ENCODE measurements at places on chromosomes 12 and 14.

DNA sequence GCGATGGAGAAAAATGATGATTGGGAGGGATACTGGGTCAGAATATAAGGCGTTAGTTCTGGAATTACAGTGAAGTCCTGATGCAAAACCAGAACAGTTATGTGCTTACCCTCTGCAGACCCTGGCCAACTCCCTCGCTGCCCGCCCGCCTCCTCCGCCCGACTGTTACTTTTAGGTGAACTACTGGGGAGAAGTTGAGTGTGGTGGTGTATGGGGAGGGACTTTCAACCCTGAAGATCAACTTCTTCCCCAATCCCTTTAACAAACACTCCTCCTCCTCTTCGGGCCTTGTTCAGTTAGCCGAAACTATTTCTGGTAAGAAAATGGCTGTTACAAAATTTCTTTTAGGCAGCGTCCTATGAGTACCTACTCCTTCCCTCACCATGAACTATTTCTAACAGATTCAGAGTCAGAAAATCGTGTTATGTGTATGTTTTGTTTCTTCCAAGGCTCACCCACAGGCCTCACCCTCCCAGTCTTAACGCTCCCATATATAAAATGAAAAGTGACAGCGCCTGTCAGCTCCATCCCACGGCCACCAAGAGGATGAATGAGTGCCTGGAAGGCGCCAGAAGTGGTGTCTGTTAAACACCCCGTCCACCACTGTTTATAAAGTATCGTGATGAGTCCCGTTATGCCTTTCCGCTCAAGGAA lies 1.3 kb downstream of the FBXO33 start:
- DNase-seq: no peak

DNA sequence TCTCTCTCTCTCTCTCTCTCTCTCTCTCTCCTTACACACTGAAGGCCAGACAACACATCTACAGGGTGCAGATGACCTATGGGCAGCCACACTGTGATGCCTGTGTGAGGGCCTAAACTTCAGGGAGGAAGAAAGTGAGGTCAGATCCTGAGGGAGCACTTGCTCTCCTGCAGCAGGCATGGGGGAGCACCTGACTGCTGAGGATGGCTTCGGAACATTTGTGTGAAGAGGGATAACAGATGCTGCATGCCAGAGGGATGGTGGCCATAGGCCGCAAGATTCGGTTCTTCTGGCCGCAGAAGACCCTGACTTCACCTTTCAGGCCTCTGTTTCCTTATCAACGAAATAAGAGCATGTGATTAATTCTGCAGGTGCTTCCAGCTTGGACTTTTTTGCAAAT lies 11.7 kb upstream of the SERPINA11 start:
- DNase-seq: no peak

- no peak for DNase-seq
Measured at GRCh38 chr14:68198713-68199495, 379.3 kb downstream of the RAD51B start.

GRCh38 chr14:64929014-64929359 lies 13.6 kb downstream of the GPX2 start:
- DNase-seq: no peak

DNA sequence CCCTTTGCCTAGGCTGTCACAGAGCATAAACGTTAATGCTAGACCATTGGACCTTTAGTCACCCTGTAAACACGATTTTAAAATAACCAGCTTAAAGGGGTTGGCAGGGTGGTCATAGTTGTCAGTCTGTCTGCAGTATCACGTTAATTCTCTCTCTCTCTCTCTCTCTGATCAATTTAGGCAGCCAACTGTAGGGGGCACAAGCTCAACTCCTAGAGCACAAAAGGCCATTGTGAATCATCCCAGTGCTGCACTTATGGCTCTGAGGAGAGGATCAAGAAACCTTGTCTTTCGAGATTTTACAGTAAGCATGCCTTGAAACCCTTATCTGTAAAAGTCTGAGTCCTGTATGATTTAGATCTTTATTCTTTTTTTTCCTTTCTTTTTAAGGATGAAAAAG lies 97.1 kb downstream of the SCAF11 start:
- no peak for DNase-seq

DNA sequence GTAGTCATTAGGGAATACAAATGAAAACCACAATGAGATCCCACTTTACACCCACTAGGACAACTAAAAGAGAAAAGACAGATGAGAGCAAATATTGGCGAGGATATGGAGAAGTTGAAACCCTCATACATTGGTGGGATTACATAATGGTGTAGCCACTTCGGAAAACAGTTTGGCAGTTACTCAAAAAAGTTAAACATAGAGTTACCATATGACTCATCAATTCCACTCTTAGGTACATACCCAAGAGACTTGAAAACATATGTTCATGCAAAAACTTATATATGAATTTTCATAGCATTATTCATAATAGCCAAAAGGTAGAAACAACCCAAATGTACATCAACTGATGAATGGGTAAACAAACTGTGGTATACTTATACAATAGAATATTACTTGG lies 27.1 kb downstream of the ALDH1L2 start:
- no peak for DNase-seq

GRCh38 chr14:62179367-62180018 lies 417.3 kb downstream of the SNAPC1 start:
- DNase-seq: no peak

DNA sequence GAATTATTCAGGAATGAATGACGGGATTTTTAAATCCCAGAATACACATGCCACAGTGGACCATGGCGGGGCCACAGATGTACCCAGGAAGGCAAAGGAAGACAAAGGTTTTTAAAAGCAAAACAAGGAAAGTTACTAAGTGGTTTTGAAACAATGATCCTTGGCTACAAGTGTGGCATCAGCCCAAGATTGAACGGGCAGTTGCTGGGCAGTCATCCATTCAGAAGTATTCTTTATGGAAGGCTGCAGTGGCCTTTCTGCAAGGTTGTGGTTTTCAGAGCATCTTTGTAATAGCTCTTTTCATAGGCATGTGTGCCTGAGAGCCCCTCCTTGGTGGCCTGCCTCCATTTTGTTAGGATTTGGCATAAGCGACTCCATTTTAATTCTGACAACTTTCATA lies 13.4 kb upstream of the IFI27 start:
- DNase-seq: no peak

- no peak for DNase-seq
Measured at GRCh38 chr14:68672609-68673285, 120.1 kb downstream of the ZFP36L1 start.

GRCh38 chr14:101057394-101057793 lies 153.9 kb upstream of the RTL1 start:
- no peak for DNase-seq

GRCh38 chr12:120713861-120714482 lies 3.7 kb downstream of the UNC119B start:
- DNase-seq: peak; percentile 68

GRCh38 chr12:53712059-53712643 lies 15.1 kb downstream of the CALCOCO1 start:
- no peak for DNase-seq

GRCh38 chr14:54877703-54878021 lies 25.0 kb downstream of the GCH1 start:
- DNase-seq: no peak

- DNase-seq: peak; percentile 60
Measured at GRCh38 chr12:6423267-6424007, 21.3 kb upstream of the CD27 start.

GRCh38 chr14:54225457-54226060 lies 171.2 kb upstream of the CDKN3 start:
- no peak for DNase-seq

- DNase-seq: no peak
Measured at GRCh38 chr14:34356264-34356654, 105.8 kb downstream of the SPTSSA start.

GRCh38 chr12:31589598-31589903 lies 1.4 kb downstream of the DENND5B start:
- no peak for DNase-seq

GRCh38 chr12:110312581-110313360 lies 31.7 kb downstream of the ATP2A2 start:
- DNase-seq: no peak

DNA sequence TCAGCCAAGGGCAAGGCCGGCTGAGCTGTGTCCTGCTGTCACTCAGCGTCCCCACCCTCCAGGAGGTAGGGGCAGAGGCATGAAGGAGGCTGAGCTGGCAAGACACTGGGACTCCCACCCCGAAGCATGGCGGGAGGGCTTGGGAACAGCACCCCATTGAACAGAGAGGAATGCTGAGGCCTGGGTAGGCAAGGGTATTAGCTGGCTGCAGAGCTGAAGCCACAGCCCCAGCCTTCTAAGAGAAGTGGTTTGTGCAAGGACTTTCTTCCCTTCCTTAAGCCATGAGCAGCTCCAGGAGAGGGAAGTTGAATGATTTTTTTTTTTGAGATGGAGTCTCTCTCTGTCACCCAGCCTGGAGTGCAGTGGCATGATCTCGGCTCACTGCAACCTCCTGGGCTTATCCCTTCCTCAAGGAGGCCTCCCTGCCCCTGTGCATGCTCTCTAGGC lies 6.6 kb upstream of the CFAP73 start:
- DNase-seq: no peak

GRCh38 chr14:96748362-96748761 lies 48.8 kb upstream of the VRK1 start:
- DNase-seq: no peak

DNA sequence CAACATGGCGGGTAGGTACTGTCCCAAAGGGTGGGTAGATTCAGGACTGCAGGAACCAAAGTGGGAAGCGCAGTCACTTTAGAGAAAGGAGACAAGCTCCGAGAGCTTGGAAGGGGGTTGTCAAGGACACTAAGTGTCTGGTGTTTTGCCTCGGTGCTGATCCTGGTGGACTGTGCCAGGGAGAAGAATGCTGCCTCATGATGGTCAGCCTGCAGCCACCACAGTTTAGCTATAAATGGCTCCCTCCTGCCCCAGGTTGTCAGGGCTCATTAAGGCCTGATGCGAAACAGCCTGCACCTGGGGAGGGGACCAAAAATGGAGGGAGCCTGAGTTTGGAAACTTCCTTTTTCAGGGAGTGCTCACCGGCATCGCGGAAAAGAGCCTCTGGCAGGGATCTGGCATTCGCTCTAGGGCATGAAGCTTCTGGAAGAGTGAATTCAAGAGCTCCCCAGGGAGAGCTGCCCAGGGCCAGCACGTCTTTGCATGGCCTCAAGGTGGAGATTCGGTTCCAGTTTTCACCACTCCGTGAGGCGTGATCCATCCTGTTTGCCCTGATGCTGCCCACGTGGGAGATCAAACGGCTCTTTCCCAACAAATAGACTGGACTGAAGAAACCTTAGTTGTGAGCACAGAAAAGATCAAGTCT lies 164.0 kb downstream of the FOXN3 start:
- no peak for DNase-seq

GRCh38 chr12:76137606-76138005 lies 53.1 kb upstream of the NAP1L1 start:
- no peak for DNase-seq

DNA sequence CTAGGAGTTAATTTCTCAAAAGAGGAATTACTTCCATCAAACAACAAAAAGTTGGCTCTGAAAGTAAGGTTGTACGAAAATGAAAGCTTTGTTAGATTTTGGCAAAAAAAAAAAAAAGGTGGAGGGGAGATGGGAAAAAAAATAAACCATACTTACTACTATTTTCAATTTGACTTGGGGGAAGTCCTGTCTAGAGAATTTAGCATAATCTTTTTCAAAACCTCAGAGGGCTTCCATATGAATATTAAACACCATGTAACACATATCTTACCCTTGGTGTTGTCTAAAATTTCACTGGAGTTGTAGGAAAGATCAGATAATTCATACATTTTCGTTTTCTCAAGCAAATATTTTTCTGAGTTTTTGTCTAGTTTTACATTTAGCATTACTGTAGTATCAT lies 17.5 kb downstream of the GRIP1 start:
- no peak for DNase-seq

GRCh38 chr12:46657453-46658411 lies 168.1 kb downstream of the SLC38A4 start:
- DNase-seq: no peak

- DNase-seq: no peak
Measured at GRCh38 chr12:106235770-106236169, 12.1 kb downstream of the CKAP4 start.

DNA sequence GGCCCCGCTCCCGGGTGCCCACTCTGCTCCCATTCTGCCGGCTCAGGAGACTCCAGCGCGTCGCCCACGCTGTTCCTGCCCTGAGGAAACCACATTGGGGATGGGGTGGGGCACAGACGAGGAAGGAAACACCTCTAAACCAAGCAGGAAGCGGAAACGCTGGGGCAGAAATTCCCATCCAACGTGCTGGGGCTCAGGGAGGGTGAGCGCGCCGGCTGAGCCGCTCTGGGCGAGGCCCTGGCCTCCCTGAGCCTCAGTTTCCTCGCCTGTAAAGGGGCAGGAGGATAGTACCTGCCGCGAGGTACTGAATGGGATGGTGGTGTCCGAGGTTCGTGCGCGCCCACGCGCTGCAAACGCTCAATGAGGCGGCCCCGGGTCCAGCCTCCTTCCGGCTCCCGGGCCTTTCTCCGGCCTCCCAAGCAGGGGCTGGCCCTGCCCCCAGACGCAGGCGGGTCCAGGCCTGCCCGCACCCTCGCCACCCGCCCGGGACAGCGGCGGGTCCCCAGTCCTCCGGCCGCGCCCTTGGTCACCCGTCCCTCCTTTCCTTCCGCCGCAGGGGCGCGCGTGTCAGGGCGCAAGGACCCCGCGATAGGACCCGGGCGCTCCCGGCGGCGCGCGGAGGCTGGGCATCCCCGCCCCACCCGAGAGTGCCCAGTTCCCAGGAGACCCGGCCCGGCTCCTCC lies 673 bp downstream of the BEGAIN start:
- DNase-seq: no peak

DNA sequence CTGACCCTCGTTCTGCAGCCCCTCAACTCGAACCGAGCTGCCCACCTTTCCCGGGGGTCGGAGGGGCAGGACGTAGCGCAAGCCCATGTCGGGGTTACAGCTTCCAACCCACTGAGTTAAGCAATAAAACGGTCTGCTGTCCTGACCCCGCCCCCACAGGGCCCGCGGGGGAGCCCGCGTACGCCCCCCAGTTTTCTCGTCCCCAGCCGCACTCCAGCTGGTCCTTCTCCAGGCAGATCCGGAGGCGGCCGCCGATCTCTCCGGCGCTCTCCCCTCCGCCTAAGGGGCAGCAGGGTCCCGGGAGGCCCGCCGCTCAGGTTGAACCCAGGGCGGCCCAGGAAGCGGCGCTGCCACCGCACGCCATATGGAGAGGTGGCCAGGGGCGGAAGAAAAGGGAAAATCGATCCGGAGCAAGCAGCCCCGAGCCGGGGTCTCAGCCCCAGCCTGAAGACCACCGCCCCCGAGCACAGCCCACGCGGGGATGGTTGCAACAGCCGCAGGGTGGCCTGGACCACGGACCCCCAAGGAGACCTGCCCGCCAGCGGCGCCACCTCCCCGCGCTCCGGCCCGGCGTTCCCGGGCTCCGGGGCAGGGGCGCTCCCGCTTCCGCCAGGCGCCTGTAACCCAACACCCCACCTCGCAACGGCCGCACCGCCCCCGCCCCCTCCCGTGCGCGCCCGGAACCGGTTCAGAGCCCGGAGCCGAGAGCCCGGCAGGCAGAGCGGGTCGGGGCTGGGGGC lies 760 bp downstream of the ACTN1 start:
- DNase-seq: no peak

DNA sequence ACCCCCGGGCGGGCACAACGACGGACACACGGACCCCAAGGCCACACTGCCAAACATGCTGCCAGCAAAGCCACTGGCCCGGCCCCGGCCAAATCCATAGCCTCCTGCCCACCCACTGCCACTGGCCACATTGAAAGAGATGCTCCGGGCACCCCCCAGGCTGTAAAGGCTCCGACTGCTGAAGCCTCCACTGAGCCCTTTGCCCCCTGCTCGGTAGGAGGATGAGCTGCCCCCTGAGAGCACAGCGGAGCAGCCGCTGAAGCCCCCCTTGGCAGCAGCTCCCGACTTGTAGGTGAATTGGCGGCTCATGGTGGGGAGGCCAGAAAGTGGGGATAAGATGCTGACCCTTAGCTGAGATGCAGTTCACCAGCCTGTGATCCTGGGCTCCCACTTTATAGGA lies at the start of gene KRT73:
KRT73 (minus strand) TSS at position 344 of the 400 bp plus-strand sequence; CDS start at position 309, 35 bp downstream.
- DNase-seq: no peak

Data from stimulated activated CD8-positive, alpha-beta memory T cell treated with anti-CD3 and anti-CD28 coated beads, Interleukin-12 subunit alpha, Interleukin-12 subunit beta, amount 100 ng/mL, for 1 hour (primary cell).